ENCODE measurements at places on chromosomes 7 and 10.
A peak's percentile ranks its signal among the peaks of the same experiment; 100 is the strongest.

DNA sequence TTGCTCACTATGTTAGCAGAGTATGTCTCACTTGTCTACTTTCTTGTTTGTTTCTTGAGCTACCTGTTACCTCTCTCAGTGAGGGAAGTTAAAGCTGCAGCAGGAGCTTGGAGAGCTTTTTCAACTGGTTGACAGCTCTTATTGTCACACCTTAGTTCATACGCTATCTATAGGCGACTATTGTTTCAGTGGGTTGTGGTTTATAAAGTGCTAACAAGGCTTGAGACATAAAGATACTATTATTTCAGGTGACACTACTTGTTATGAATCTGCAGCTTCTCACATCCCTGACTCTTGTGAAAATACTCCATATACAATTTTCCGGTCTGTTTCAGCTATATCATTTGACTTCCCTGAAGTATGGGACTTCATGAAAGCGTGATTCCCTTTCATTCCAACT is 167.4 kb downstream of the CSTF2T start:
- no peak for DNase-seq

DNA sequence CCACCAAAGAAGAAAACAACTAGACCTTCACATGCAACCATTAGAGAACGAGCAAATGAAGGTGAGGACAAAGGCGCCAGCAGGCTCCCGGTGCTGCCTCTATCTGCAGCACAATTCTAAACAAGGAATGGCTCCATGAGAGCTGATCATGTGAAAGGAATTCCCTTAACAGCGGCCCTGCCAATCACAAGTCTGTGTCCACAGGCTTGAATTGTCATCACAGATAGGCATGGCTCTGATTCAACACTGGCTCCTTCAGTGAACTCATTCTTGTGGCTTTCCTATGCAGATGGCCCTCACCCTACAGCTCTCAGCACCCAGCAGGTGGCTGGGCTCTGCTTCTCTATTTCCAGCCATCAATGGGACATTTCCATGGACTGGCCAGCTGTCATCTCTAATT is 36.2 kb downstream of the LAMB1 start:
- DNase-seq = peak; percentile 94

- no peak for DNase-seq
Observed at GRCh38 chr10:12719365-12719764, 282.1 kb downstream of the CCDC3 start.

DNA sequence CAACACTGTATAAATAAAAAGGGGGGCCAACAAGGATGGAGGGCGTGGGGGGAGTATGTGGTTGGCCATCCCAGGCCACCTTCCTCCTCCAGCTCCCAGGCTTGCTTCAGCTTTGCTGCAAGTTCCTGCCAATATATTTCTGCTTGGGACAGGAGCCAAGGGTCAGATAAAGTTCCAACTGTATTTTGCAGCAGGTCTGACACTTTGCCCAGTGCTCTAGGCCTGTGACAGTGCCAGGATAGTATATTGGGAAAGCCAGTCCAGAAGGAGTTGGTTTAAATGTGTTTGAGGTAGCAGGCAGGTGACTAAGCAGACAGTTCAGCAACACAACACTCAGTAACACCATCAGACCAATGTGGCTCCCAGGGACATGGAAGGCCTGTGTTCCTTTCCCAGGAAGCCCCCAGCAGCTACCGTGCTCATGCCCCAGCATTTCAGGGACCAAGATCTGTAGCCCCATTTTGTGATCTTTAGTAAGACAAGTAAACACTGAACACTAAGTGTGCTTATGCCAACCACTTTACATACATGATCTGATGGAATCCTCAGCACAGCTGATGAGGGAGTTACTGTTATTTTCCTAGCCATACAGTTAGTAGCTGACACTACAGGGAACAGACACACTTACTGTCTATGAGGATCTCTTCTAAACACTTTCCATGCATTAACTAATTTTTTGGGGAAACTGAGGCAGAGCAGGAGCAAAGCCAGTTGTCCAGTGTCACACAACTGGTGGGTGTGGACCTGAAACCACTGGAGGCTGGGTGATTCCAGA is 38.9 kb downstream of the DNAJB12 start:
- peak; percentile 48 for DNase-seq

DNA sequence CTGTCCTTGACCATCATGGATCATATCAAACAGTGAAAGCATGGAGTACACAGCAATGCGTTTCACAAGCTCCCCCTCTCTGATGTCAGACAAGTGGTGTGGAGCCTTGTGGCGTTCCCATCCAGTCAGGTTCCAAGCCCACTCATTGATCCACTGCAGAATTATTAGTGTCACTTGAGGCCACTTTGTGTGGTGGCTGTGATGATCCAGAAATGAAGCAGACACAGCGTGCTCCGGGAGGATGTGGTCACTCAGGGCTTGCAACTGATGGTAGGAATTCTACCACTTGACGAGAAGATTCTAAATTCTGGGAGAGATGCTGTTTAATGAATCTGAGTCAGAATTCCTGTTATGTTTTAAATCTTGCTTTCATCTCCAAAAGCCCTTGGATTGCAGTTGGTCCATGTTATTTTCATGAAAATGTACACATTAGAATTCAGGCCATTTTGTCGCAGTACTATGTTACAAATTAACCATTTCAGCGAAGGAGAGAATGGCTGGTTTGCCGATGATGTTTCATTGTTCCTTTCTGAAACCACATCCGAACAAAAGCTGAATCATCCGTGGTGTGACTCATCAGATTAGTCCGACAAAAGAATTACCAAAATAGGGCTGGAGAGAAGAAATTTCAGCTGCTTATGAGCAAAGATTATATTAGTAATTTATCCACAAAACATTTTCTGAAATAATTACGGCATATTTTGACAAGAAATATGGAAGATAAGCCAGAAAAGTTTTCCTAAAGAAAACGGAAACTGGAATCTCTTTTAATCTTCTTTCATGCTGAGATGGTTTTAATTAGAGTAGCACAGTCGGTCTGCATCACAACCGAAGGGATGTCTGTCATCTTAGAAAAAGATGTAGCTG is 48.1 kb downstream of the INSYN2A start:
- peak; percentile 86 for DNase-seq

DNA sequence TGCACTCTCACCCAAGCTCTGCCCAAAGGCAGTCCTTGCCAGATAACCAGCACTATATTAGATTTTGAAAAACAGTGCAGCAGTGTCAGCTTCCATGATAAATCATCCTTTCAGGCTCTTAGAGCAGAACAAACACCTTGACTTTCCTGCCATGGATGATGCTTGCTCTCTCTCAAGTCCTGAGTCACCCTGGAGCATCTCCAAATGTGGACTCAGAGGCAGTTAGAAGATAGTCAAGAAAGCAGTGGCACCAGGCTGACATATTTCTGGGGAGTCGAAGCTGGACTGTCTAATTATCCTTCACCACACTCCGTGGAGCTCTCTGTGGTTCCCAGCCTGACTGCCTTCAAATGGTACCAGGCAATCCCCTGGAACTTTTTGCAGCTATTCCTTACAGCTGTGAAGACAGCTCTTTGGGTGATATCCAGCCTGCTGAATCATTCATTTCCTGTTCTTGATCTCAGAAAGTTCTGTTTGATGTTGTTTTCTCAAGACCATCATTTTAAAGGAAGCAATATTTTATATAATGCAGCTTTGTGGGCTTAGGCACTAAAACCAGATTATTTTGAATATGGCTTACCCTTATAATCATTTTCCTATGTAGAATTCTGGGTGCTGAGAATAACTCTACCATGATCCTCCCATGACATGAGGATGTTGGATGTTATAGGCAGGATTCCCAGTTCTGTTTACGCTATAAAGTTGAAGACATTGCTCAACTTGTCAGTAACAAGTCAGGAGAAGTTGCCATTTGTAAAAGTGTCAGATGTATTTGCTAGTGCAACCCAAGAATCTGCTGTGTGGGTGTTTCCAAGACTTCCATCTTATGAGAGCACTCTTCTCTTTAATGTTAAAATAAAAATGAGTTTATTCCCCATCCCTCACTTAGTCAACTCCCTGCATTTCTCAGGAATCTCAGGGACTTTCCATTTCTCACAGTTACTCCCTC is 233.8 kb downstream of the C7orf25 start:
- peak; percentile 96 for DNase-seq

- DNase-seq = peak; percentile 34
Observed at GRCh38 chr10:44463511-44464121, 78.7 kb upstream of the CXCL12 start.

DNA sequence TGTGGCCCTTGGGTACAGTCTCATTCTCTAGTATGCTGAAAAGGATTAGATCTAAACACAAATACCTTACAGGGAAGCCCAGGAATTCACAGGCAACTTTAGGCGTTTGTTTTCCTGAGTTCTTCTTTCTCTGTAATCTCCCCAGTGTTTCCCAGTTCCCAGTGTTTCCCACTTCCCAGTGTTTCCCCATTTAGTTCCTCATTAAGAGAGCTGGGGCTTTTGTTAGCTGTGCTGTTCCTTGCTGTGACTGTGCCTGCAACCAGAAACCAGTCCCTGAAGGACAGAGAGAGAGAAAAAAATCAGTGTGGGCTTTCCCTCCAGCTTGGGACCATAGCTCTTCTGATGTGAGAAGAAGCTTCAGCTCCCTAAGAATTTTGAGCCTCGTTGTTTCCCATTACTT is 802.9 kb upstream of the COBL start:
- DNase-seq = no peak

DNA sequence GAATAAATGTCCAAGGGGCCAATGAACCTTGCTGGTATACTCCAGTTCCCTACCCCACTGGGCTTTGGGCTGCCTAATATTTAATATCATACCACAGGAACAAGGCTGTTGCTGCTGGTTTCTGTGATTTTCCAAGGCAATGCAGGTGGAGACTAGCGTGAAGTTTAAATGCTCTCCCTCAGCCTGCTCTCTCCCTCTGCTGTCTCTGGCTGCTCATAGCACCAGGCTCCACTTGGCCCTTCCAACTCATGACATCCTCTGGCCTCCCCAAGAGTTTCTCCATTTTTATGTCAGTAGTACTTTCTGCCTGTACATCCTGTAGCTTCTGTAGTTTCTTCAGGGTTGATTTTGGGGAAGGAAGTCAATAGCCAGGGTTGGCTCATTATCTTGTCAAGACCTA is 103.5 kb downstream of the LHFPL3 start:
- no peak for DNase-seq

DNA sequence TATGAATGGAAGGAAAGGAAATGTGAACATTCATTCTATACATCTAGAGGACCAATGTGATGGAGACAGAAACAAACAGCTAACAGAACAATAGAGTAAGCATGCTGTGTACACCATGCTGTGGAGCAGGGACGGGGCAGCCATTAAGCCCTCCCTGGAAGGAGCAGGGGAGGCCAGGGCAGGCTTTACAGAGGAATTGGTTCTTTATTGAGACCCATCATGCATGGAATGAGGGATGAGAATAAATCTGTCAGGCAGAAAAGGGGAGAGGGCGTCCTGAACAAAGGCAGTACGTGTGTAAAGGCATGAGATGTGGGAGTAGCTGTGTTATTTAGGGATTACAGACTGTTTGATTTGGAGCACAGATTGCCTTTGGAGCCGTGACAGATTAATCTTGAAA is 35.2 kb downstream of the STK17A start:
- DNase-seq = no peak

DNA sequence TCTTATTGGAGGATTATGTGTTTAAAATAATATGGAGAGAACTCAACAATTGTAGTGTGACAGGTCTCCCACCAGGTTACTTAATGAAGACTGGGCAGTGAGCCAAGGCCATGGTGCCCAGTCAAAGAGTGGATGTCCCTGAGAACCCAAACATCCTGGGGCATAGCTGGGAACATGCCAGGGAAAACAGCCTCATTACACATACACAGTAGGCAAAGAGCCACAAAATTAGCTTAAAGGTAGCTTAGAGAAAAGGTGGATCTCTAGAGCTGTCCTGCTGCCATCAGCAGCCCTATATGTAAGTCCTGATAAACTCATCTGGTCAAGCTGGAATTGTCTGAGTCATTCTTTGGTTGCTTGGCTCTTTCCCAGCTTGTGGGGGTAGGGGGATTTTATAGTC is 287.8 kb downstream of the PHF14 start:
- DNase-seq = no peak

All from fibroblast of skin of scalp (primary cell).